ENCODE measurements at places on chromosomes 4 and X.

DNA sequence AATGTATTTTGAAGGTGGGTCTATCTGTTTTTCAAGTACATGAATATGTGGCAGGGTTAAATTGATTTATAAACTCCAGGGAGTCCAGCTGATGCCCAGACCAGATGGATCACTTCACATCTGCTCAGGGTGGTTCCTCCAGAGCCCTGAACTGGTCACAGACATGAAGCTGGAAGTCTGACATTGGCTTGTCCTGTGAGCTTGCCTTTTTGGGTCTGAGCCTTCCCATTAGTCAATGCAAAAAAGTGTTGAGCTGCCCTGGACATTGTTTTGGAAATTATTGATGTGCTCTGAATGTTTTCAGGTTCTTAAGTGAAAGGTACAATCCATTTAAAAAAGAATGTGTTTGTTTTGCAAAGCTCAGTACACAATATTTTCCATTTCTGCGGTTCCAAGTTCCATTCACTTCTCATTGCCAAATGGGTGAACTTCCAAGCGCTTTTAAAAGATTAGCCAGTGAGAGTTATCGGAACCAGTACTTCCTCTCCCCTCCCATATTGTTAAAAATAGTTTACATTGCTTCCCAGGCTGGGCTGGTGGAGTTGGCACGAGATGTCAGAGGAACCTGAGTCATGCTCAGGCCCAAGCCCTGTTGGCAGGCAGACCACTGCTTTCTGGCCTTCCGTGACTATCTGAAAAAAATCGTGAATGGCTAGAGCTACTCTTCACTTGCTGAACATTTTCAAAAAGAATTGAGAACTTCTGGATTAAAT is 52.1 kb downstream of the PDGFRA start:
- DNase-seq, result no peak

DNA sequence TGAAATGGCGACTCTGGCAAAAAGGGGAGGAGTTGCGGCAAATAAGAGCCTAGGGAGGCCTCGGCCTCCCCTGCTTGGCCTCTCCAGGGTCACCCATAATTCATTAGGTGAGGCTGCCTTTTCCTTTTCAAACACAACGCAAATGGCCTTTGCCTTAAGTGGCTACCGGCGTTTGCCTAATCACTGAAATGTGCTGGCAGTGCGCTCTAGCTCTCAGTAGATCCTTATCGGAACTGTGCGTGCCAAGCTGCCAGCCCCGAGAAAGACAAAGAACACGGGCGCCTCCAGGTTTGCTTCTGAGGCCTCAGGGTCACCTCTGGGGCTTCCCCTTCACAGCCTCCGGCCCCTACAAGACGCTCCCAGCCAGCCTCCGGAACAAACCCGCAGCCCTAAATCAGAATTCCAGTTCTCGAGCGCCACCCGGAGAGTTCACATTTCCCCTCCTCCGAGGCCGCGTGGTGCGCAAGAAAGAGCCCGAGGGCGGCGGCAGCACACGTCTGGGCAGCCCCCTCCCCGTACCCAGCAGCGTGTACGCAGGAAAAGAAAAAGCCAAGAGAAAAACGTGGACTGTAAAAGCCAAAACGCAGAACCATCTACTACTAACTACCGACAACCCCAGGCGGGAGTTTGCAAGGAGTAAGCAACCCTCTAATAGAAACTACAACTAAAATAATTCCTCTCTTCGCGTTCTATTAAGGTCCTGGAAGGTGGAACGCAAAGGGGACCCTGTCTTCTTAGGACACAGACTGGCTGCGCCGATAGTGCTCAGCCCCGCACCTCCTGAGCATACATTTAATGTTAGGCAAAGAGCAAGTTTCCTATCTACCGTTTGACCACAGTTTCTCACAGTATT is 76.5 kb upstream of the BCOR start:
- DNase-seq, result peak; percentile 56

DNA sequence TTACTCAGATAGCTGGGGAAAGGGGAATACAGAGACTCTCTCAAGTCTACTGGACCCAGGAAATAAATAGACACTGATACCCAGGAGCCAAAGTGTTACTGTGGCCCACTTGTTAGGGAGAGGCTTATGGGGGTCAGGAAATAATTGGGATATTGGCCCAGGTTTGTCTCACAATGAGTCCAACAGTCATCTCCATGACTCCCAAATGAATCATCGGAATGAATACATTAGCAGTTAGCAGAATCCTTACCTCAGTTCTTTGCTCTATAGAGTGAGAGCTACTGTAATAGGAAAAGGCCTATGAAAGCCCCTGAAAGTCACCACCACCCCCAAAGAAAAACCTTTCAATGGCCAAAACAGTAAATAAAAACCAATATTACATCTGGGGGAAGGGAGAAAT is 42.4 kb upstream of the ARHGEF6 start:
- DNase-seq, result no peak

GRCh38 chrX:26253526-26253925 is 37.6 kb downstream of the MAGEB5 start:
- no peak for DNase-seq

DNA sequence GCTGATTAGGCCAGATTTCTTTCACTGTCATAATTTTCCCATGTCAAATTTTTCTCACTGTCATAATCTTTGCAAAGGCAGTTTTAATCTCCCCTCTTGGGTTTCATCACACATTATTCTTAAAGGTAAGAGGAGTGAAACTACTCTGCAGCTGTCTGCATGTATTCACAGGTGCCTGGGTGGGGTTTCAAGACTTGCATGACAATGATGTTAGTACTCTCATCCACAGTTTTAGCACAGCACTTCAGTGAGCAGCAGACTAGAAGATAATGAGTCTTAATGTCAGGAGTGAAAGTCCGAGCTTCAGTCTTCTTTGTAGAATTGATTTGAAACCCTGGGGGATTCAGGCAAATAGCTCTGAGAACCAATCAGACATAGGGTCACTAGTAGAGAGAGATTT is 182.5 kb upstream of the GALNT7 start:
- DNase-seq, result no peak

- no peak for DNase-seq
Measured at GRCh38 chrX:5051831-5052491, 1176.7 kb downstream of the NLGN4X start.

- no peak for DNase-seq
Measured at GRCh38 chrX:113400193-113400704, 559.6 kb upstream of the AMOT start.

DNA sequence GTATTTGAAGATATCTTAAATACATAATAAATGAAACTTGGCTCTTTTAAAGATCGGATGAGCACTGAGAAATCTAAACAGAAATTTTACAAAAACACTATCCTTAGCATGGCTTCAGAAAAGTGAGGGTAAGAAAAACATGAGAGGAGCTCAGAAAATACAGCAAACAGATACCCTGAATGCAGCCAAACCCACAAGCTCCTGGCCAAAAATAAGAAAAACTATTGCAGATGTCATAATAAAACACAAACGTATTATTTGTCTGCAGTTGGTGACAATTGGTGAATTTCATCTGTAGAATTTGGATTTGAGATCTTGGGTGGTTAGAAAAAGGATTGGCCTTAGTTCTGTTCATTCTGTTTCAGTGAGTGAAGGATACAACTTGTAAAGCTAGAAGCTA is 603.9 kb downstream of the INPP4B start:
- no peak for DNase-seq

DNA sequence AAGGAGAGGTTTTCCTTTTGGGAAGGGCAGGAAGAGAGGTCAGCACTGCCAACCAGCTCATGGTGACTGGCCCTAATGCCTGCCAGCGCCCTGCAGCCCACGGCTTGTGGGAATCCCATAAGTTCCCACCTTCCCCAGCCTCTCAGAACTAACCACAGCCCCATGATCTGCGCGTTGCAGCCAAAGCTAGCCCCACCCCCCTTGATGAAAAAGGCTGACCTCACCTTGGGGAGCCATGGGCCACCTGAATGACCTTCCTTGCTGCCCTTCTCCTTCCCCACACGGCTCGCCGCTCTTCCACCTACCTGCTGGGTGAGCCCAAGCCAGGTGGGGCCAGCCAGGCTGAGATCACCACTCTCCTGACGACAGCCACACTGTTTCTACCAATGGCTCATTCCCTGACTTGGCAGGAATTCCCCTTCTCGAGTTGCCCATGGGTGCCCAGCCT is 3.9 kb upstream of the ELF4 start:
- no peak for DNase-seq

DNA sequence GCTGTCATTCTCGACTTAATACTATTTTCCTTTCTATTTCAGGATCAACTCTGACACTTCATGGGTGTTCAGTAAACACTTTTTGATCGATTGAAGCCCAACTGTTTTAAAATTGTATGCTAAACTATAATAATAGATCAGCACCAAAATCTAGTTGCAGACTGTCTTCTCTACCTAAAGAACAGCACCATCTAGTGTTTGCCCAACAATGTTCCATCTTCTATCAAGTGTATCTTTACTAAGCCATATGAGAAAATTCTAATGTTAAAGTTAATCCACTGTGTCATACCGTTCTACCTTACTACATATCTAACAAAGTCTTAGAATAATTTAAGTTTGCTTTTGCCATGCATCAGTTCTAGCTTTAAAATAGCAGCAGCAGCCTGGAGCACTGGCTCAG is 113.0 kb upstream of the PRDX4 start:
- no peak for DNase-seq

DNA sequence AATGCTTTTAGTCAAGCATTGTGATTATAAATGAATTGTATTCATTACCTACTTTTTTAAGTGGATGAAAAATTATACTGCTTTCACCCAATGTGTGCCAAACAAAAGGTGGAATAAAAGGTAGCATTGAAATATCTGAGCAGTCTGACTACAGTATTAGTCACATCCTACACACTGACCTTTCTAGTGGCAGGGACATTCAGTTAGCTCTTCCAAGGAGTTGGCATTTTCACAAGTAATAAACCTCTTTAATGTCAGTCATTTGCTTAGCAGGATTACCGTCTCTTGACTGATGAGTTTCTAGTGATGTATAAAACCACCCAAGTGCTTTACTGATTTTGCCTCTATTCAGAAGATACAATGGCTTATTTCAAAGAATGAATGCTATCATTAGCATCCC is 687.9 kb downstream of the ARAP2 start:
- no peak for DNase-seq

DNA sequence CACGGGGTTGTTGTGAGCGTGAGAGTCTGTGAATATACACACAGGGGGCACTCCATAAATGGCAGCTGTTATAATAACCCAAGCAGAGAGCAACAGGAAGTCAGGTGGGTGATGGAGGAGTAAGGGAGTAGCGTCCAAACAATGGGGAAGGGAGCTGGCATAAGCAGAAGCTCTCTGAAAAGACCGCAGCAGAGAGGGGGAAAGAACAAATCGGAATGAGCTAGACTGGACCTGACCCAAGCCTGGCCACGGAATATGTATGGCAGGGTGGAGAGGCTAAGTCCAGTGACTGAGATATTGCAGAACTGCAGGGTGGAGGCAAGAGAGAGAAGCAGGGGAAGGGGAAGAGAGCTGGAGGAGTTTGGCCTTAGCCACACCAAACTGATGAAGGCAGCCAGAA is 6.5 kb upstream of the GJB1 start:
- no peak for DNase-seq

Data from stimulated activated CD8-positive, alpha-beta memory T cell treated with anti-CD3 and anti-CD28 coated beads, Interleukin-4, amount 100 ng/mL, for 24 hours (primary cell).